ENCODE measurements at places on chromosomes 5 and 9. TPM values are rescaled to one million over a fixed set of nuclear protein-coding genes. Genes with fewer than 3 reads are reported as not detected.

Gene PRUNE2
- 3.1 TPM for total RNA-seq

GRCh38 chr5:77952636-77953212 lies 176.6 kb upstream of the TBCA start:
- no peak for DNase-seq

DNA sequence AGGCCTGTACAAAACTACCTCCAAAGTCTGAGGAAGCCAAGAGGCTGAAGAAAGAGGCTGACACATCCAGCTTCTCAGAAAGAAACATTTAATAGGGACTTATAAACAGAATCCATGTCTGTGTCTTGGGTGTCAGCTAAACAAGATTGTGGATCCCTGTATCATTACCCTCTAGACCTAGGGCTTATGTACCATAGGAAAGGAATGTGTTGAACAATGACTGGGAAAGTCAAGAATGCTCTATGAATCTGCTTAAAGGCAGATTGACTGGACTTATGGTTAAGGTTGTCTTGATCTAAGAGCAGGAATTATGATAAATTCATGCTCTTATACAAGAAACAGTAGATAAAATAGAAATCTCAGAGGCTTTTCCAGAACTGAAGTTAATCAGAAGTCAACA lies 335.7 kb upstream of the RPS23 start:
- DNase-seq = no peak

Gene CEMIP2
- 11.7 TPM for total RNA-seq

Gene MTAP
- 25.3 TPM for total RNA-seq

Gene SMIM33
- not detected for total RNA-seq

DNA sequence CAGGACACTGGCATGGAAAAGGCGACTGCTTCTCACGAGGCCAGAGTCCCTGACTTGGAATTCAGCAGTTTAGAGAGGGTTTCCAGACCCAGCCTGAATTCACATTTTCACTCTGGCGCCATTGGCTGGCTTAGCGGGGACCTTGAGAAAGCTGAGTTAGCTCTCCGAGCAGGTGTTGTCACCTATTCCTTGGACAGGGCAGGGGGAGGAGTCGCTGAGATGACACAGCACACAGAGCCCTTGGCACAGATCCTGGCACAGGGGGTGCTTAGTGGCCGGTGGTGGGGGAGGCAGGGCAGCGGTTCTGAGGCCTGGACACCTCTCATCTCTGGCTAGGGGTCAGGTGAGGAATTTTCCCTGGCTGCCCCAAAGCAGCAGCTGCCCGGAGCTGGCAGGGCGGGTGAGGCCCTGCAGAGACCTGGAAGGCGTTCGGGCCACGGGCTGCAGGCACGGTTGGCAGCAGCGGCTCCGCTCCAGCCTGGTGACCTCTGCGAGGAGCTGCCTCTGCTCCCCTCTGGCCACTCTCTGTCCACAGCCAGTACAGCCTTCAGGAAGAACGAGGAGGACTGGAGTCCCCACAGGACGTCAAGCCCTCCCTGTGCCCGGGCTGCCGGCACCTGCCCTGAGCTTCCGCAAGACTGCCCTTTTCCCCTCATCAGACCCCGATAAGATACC lies 72.4 kb upstream of the RAPGEF1 start:
- DNase-seq = no peak

DNA sequence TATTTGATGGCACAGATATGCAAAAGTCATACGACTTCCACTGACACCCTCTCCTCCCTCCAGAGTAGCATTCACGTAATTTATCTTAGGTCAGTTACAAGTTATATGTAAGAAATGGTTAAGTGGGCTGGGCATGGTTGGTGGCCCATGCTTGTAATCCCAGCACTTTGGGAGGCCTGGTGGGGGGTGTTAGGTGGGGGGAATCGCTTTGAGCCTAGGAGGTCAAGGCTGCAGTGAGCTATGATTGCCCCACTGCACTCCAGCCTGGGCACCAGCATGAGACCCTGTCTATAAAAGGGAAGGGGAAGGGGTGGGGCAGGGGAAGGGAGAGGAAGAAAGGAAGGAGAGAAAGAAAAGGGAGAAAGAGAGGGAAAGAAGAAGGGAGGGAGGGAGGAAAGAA lies 202.8 kb downstream of the AUH start:
- no peak for DNase-seq
